ENCODE measurements at places on chromosomes 5 and 9.

DNA sequence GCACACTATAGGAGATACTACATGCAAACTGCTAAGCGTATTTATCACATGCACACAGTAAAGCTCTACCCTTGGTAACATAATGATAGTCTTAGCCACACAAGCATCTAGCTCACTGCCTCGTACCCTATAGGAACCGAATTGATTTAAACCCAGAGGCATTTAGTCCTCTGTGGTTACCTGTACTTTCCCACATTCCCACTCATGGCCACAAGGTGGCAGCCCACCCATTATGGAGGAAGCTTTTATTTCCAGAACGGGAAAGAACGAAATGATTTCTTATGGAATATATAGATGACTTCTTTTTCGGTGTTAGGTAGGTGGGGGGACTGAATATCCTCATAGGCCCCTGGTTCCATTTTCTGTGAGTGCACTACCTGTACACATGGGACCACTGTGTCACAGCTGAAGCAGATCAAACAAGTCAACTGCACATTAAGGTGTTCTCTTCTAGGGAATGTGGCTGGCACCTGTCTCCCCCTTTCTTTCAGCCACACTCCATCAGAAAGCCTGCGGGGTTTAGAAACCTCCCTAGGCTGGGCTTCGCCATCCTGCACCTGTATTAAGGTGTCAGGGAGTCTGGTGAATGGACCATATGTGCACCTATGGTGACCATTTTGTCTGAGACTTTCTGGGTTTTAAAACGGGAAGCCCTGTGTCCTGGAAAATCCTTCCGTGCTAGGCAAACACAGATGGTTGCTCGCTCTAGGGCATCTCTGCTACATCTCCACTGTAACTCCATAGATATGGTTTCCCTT lies 313.2 kb downstream of the SLIT3 start:
- DNase-seq: peak; percentile 20

DNA sequence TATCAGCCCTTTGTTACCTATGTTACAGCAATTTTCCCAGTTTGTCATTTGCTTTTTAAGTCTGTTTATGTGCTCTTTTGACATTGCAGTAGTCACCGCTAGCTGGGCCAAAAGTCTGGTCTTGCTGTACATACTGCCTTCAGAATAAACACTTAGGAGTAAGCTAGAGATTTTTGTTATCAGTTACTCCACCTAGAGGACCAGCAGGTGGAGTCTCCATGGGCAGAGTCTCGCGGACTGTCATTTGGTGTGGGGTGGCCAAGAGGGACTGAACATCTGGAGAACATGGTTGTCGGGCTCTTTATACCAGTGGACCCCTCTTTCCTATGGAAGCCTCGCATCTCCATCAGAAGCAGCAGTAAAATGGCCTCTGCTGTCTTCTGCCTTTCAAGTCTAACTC lies 10.8 kb upstream of the MGAT1 start:
- no peak for DNase-seq

GRCh38 chr5:97854871-97855762 lies 672.1 kb upstream of the RIOK2 start:
- DNase-seq: no peak

DNA sequence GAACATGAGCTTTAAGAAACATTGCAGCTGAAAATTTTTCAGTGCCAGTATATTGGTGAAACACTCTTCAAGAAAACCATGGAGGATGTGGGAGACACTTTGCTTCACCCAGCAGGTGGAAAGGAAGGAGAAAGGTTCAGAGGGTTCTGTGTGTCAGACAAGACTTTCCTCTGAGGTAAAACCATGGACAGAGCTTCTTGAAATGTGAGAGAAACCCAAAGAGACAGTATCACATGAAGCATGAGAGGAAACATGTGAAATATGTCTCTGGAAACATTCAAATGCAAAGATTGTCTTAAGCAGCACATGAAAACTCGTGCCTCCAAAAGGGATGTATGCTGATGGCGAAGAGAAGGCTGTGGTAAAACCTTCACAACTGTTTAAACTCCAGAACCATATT lies 368.9 kb upstream of the ST8SIA4 start:
- DNase-seq: no peak

GRCh38 chr5:154714266-154714986 lies 40.8 kb upstream of the LARP1 start:
- peak; percentile 5 for DNase-seq

GRCh38 chr9:8254541-8254940 lies 455.0 kb upstream of the DMAC1 start:
- DNase-seq: no peak

GRCh38 chr9:98955259-98955658 lies 11.6 kb downstream of the COL15A1 start:
- no peak for DNase-seq

DNA sequence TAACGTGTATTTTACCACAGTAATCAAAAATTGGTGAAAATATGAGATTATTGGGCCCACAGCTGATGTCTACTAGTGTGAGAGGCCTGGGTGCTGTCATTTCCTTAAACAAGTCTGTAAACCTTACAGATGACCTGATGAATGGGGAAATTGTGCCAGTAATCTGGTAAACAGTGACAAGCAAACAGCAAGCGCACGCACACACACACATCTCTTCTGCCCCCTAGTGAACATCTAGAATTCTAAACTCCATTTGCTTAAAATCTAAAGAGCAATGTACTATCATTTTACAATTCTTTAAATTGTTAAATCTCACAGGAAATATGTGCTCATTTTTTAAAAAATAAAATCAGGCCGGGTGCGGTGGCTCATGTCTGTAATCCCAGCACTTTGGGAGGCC lies 7.5 kb upstream of the RAPGEF1 start:
- DNase-seq: no peak

GRCh38 chr5:116035123-116035522 lies 2.9 kb downstream of the ARL14EPL start:
- DNase-seq: no peak

- DNase-seq: peak; percentile 44
These were observed 44.3 kb upstream of the BICD2 start for GRCh38 chr9:92808726-92809451.

DNA sequence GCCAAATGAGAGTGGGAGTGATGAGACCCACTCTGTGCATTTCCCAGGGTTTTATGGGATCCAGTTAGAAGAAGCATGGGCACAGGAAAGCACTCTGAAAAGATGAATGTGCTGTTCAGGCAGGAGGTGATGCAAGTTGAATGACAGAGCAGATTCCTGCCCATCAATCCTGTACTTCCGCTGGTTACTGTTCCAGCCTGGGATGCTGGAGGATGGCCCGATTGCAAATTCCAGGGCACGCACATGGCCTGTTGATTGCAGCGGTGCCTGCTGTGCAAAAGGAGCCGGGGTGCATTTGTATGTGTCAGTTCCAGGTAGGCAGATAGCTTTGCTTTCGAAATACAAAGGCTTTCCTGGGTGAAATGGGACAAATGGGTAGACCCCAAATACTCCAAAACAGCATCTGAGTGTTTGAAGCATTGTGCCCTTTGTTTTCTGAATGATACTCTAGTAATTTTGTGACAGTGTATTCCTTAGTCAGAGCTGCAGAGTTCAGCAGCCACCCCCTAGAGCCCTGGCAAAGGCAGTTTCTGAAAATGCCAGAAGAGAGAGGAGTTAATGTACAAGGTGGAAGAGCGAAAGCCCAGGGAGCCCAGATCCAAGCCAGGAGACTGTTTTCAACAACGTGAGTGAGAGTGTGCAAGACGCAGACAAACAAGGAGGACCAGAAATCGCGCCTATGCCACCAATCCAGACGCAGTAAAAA lies 454.2 kb upstream of the CLINT1 start:
- DNase-seq: no peak
